ENCODE measurements at places on chromosomes 16 and 17.
A peak's percentile ranks its signal among the peaks of the same experiment; 100 is the strongest.

DNA sequence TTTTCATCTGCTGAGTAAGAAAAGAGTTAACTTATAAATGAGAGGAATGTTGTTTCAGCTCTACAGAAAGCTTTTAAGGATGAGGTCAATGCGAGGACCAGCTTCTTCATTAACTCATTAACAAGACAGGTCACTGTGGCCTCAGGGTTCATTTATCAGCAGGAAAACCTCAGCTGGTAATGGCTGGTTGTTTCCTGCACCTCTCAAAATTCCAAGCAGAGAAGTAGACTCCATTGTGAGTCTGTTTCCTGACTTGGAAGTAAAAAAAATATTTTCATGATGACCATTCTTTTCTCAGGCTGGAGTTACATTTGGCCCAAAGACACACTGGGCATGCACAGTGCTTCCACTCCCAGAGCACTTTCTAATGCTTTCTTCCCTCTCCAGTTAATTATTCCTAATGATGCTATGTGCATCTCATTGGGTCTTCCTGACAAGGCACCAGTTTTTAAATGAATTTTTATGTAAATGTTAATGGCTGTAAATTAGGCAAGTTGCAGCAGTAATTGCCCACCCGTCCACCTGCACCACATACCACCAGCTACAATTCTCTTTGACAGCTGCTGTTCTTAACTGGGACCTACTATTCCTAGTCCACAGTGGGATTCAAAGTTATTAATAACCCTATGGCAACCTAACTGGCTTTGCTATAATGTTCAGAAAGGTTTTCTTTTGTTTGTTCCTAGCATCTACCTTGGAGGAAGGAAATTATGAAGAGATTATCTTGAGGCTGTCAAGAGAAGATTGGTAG is 89.5 kb upstream of the BCAR1 start:
- DNase-seq = no peak

DNA sequence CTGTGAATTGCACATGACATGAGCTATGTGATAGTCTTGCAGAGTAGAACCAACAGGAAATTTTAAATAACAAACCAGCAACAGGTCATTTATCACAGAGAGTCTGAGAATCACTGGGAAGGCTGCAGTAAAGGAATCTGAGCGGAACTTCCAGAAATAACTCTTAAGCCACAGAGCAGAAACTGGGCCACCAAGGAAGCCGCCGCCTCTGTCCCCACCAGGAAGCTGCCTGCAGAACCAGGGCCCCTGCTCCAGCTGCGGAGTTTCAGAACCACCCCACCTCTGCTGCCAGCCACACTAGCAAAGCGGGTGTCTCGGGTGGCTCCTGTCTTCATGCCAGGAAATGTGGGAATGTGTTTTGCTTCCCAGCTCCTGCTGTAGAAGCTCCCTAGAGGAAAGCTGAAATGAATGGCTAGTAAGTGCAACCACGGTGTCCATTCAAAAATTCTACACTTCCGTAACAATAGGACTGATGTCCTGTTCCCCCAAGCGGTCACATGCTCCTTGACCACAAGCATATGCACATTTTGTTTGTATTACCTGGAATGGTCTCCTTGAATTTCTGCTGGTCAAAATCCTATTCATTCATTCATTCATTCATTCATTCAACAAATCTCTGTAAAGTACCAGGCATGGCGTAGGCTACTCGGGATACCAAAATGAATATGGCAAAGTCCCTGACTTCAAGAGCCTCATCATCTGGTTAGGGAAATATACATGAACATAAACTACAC is 7.7 kb upstream of the ITPRIPL2 start:
- no peak for DNase-seq

- no peak for DNase-seq
These were observed 50.8 kb upstream of the SMIM36 start for GRCh38 chr17:55561973-55562495.

- no peak for DNase-seq
These were observed 1688.4 kb downstream of the TP53TG3F start for GRCh38 chr16:35147556-35148504.

DNA sequence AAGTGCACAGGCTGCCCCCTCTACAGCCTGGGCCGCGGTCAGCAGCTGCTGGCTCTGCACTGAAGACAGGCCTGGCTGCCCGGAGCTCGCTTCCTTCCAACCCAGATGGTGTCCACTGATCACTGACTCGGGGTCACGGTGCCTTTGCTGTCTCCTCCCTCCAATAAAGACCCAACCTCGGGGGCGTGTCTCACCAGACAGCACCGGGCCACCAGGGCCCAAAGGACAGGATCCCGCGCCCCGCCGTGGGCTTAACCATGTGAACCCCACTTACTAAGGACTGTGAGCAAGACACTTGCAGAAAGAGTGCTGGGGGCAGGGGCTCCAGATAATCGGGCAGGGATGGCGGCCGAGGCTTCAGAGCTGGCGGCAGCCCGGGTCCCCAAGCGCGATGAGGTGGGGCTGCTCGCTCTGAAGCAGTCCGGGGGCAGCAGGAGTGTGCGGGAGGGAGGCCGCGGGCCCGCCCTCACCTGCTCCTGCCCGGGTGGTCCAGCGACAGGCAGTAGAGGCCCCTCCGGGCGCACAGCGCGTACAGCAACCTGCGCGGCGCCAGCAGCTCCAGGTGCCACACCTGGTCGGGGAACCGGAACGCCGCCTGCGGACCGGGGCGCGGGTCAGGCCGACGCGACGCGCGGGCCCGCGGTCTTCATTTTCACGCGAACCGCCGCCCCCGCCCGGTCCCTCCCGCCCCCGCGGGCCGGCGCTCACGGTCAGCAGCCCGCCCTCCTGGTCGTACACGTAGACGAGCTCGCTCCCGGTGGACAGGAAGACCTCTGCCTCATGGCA is 502 bp downstream of the FAAP100 start:
- no peak for DNase-seq

DNA sequence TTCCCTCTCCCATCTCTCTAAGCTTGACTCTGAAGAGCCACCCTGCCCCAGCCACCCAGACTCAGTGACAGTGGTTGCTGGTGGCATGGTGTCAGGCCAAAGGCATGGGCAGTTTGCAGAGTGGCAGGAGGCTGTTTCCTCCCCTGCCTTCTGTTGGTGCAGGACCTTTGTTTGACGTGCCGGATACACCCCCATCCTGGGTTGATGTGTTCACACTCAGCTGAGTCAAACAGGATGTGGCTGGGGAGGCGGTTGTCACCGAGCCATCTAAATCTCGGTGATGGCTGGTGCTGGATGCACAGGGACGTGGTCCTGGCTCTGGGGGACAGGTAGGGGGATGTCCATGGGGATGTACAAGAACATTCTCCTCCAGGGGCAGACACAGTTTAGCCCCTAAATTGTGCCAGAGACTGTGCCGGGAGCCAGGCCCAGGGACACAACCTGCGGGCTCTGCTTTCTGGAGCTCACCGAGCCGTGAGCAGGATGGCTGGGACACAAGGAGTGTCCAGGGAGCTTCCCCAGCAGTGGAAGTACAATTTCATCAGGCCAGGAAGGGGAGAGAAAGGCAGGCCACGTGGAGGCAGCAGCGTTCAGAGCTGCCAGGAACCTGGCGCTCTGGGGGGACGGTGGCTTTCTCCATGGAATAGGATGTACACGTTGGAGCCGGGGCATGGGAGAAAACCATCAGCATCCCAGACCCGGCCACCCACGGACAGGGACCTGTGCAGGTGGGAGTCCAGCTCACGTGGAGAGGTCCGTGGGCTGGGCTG is 264.2 kb downstream of the SEC14L1 start:
- no peak for DNase-seq

DNA sequence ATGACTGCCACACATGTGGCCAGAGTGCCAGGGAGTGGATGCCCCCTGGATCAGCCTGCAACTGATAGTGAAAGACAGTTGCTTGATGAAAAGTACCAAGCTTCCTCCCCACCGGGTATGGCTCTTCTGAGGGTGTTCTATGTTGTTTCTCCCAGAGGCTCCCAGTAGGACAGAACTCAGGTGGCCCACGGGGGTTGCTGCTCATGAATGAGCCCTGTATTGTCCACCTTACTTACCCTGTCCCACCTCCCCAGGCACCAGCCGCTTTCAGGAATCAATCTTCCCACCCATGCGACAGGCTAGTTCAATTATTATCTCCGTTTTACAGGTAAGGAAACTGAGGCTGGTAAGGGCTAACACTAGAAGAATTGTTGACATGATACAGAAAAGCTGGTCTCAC is 34.9 kb upstream of the RGS9 start:
- no peak for DNase-seq

DNA sequence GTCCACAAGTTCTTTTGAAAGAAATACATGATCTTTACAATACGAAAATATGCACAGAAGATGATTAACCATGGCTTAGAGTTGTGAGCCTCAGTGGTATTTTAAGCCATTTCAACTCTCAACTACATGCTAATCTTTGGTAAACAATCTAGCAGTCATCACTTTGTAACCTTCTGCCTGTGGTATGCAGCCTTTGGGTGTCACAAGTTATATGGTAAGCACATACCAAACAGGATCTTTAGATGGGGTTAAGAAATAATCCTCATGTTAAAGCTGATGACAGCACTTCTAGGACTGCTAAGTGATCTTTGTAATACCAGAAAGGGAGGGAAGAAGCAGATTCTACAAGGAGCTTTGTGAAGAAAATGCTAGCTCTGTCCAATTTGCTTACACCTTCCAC is 74.3 kb downstream of the CA4 start:
- DNase-seq = no peak

DNA sequence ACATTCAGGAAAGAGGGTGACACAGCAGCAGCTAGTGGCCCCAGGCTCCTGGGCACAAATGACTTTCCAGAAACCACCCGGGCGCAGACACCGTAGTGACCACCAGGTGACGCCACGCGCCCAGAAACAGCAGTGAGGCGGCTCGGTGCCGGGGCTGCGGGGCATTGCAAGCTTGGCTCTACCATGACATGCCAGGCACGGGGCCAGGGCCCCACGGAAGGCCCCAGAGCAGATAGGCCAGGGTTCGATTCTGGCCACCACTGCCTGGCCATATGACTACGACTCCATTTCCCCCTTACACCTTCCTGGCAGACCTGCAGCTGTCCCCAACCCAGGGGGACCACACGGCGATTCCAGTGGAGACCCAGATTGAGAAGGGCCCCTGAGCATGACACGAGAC is 6.7 kb downstream of the RHBDF1 start:
- peak; percentile 77 for DNase-seq

- no peak for DNase-seq
These were observed 7.3 kb downstream of the MAPK8IP3 start for GRCh38 chr16:1713331-1713730.

DNA sequence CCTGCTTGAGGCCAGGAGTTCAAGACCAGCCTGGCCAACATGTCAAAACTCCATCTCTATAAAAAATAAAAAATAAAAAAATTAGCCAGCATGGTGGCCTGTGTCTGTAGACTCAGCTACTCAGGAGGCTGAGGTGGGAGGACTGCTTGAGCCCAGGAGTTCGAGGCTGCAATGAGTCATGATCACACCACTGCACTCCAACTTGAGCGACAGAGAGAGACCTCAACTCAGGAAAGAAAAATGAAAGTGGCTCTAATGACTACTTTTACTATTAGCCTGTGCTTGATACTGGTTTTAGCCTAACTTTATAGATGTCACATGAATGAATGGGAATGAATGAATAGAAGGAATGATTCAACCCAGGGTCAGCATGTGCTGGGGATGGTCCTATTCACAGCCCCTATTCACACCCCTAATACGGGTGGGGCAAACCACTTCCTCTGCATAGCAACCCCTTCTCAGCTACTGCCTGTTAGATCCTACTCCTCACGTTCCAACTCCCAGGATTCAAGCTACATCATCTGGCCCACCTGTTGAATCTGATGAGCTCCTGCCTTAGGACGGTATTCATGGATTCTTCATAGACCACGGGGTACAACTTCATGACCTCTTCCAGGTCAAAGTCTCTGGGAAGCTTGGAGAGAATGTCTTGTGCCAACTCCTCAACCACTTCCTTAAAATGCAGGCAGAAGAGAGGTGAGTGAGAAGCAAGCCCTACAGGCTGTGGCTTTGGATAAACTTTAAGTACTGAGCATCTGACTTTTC is 40.5 kb downstream of the LYRM1 start:
- DNase-seq = no peak

- no peak for DNase-seq
These were observed 173.0 kb downstream of the FOXL1 start for GRCh38 chr16:86751076-86752030.

GRCh38 chr16:81280393-81280792 is 34.4 kb upstream of the GAN start:
- DNase-seq = no peak

DNA sequence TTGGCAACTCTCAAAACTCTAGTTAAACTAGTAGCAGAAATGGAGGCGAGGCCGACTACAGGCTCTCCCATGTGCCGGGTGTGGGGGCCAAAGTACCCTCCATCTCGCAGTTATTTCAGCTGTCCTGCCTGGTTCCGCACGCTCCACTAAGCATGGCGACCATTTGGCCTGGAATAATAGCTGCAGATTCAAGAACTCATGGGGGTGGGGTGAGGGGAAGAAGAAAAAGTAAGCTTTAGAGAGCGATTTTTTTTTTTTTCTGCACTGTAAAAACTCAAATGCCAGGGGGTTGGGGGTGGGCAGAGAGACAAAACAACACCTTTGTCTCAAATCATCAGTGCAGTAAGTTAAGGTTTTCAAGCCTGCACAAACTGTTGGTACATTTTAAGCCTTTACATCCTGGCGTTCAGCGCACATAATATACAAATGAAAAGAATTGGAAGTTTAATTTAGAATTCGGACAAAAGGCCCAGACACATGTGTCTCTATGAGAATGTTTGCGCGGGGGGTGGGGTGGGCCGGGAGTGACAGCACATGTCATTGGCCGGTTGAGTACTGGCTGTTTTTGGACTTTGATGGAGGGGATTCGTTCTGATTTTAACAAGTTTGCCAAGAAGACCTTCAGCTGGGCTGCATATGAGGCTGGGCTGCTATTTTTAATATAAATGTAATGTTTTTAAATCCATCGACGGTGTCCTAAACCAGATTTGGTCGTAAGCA is 694.7 kb upstream of the SALL1 start:
- no peak for DNase-seq

GRCh38 chr17:36863131-36863530 is 74.1 kb upstream of the LHX1 start:
- DNase-seq = no peak

- no peak for DNase-seq
These were observed 19.1 kb upstream of the KPNB1 start for GRCh38 chr17:47630614-47631013.

DNA sequence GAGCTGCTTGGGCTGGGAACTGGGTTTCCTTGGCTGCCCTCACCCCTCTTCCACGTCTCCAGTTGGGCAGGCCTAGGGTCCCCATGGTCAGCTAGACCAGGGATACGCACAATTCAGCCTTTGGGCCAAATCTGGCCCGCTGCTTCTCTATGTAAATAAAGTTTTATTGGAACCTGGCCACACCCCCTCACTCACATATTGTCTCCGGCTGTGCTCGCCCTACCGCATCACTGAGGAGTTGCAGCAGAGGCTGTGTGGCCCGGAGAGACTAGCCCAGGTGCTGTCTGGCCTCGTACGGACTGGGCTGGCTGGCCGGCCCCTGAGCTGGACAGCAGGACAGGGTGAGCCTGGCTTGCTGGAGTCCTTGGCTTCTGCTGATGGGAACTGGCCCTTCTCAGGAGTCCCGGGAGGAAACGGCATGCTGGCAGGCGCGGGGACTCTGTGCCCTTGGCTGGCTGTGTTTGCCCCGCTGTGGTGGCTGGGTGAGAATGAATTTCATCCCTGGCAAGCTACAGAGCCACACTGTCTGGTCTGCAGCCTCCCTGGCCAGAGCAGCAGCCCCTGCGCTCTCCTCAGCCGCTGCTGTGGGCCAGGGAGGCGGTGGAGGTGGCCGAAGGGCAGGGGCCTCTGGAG is 82.0 kb downstream of the ENGASE start:
- no peak for DNase-seq

GRCh38 chr17:75078284-75079022 is 9.3 kb upstream of the SLC16A5 start:
- DNase-seq = no peak
